Erythroblast (primary cell): ENCODE measurements at places on chromosomes 11 and 22.

- no peak for DNase-seq
Measured at GRCh38 chr11:6404342-6405051, 14.2 kb downstream of the SMPD1 start.

GRCh38 chr22:28822930-28823551, 22.7 kb upstream of the XBP1 start:
- no peak for DNase-seq

GRCh38 chr11:22764735-22765134, 64.9 kb downstream of the SVIP start:
- DNase-seq: no peak

DNA sequence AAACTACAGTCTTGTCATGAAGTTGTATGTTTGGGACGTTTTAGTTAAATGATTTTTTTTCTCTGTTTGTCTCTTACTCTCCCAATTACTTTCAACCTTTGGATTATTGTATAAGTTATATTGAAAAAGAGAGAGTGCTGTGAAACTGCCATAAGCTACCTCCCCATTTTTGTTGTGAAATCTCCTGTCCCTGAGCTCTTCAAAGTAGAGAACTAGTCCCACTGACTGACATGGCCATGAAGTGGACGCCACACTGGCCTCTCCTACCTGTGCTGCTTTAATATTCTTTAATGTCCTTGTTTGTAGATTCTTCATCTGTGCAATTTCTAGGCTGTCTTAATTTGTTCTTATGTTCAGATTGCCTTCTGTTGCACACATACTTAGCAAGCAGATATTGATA, 56.3 kb downstream of the PPFIA1 start:
- no peak for DNase-seq

- no peak for DNase-seq
Measured at GRCh38 chr11:92300876-92301275, 76.3 kb downstream of the FAT3 start.
